ENCODE measurements at places on chromosomes 7 and 10.

GRCh38 chr7:110827936-110828335 is 263.0 kb upstream of the LRRN3 start:
- DNase-seq: no peak

GRCh38 chr7:16484453-16485158 is 19.1 kb upstream of the SOSTDC1 start:
- DNase-seq: no peak

GRCh38 chr10:63833411-63834060 is 312.3 kb downstream of the REEP3 start:
- DNase-seq: no peak

GRCh38 chr7:158816271-158816670 is 13.0 kb downstream of the ESYT2 start:
- DNase-seq: no peak

DNA sequence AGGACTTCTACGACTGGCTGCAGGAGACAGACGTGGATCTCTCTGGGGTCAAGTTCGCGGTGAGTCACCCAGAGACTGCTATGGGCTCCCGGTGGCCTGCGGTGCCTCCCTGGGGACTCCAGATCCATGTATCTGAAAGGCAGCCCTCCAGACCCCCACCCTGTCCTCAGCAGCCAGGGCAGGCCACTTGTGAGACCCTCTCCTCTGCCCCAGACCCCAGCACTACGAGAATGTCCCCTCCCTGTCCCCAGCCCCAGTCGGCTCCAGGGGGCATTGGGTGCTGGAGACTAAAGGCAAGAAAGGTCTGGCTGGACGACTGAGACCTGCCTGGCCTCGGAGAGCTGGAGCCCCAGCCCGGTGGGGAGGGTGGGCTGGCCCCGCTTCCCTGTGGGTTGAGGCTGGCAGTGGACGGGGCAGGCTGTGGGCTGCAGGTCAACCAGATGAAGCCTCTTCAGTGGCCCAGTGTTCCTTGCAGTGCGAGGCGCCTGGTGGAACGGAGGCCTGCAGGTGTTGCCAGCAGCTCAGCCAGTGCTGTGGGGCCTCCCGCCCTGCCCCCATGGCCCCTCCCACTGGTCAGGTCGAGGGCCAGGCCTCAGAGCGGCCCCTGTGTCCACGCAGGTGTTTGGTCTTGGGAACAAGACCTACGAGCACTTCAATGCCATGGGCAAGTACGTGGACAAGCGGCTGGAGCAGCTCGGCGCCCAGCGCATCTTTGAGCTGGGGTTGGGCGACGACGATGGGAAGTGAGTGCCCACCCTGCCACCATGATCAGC is 13.8 kb downstream of the TMEM120A start:
- DNase-seq: no peak

- no peak for DNase-seq
Observed at GRCh38 chr10:94481410-94481809, 64.2 kb upstream of the HELLS start.

DNA sequence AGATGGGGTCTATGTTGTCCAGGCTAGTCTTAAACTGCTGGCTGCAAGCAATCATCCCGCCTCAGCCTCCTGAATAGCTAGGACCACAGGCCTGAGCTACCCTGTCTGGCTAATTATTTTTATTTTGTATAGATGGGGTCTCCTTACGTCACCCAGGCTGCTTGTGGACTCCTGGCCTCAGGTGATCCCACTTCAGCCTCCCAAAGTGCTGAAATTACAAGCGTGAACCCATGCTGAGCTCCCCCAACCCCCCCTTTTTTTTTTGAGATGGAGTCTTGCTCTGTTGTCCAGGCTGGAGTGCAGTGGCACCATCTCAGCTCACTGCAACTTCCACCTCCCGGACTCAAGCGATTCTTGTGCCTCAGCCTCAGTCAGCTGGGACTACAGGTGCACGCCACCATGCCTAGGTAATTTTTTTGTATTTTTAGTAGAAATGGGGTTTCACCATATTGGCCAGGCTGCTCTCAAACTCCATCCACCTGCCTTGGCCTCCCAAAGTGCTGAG is 25.4 kb downstream of the FAM25A start:
- no peak for DNase-seq

Data from NCI-H1694 (cell line).